ENCODE measurements at places on chromosomes 2 and 18.
A peak's percentile ranks its signal among the peaks of the same experiment; 100 is the strongest.

DNA sequence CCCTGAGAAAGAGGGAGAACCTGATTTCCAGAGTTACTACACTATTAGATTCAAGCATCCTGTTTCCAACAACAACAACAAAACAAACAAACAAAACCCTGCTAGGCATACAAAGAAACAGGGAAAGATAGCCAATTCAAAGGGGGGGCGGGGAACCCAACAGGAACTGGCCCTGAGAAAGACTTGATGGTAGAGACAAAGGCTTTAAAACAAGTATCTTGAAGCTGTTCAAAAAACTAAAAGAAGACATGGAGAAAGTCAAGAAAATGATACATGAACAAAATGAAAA, 147.1 kb downstream of the THADA start:
- DNase-seq, result no peak

DNA sequence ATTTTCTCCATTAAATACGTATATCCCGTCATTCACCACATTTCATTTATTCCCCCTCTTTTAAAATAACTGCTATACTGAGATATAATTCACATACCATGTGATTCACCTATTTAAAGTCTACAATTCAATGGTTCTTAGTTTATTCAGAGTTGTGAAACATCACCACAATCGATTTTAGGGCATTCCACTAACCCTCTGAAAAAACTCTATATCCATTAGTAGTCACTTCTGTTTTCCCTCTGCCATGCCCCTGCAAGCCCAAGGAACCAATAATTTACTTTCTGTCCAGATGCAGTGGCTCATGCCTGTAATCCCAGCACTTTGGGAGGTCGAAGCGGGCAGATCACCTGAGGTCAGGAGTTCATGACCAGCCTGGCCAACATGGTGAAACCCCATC, 95.5 kb upstream of the FZD5 start:
- DNase-seq, result no peak

GRCh38 chr18:57959278-57959677, 84.7 kb upstream of the NEDD4L start:
- peak; percentile 81 for DNase-seq

DNA sequence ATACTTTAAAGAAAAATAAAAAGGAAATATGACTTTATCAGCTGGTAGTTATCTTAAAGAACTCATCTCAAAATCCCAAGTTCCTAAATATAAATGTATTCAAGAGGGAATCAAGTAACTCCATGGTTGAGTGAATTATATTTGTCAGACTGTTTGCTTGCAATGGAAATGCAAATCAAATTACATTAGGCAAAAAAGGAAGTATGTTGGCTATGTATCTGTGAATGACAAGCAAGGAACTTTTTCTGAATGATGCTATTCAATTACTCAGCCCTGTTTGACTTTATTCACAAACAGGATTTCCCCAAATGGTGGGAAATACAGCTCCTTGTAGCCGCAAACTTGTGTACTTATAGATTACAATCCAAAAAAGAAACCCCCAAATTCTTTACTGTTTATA, 309.1 kb downstream of the ARL6IP6 start:
- no peak for DNase-seq

- DNase-seq, result no peak
Observed at GRCh38 chr2:239696559-239697207, 295.9 kb upstream of the HDAC4 start.

- DNase-seq, result no peak
Observed at GRCh38 chr18:10027461-10027860, 113.6 kb downstream of the VAPA start.

- no peak for DNase-seq
Observed at GRCh38 chr2:200725596-200725995, 86.1 kb upstream of the BZW1 start.

- DNase-seq, result no peak
Observed at GRCh38 chr2:143493339-143493738, 364.1 kb downstream of the ARHGAP15 start.

- peak; percentile 51 for DNase-seq
Observed at GRCh38 chr18:46343931-46344372, 239.8 kb downstream of the HAUS1 start.

DNA sequence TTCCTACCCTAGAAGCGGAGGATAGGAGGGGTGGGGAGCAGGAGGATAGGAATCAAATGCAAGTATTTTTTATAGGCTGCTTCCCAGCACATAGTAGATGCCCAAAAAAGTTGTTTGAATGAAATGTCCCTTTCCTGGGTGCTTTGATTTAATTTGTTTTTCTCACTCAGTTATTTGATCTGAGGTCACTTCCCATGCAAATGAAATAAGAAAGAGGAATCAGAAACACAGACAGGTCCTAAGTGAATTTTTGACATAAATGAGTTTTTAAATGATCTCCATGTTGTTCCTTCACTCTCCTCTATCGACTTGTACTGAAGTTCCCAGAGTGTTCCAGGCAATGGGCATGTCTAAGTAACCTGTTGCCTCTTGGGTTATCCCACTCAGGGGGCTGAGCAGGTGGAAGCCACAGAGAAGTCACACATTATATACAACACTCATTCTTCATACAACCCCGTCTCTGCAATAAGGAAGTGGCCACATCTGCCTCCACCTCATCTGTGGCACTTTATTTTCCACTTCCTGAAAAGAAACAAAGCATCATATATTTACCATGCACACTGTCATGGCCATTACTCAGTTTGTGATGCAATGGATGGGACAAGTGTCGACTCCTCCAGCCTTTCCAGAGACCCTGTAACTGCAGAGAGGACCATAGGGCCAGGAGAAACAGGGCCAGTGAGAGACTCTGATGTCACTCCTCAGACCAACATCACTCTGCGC, 81.9 kb upstream of the ZNF397 start:
- DNase-seq, result no peak

GRCh38 chr18:77206676-77207374, 42.8 kb upstream of the GALR1 start:
- no peak for DNase-seq

GRCh38 chr2:100619951-100620350, 57.2 kb downstream of the PDCL3 start:
- DNase-seq, result no peak

DNA sequence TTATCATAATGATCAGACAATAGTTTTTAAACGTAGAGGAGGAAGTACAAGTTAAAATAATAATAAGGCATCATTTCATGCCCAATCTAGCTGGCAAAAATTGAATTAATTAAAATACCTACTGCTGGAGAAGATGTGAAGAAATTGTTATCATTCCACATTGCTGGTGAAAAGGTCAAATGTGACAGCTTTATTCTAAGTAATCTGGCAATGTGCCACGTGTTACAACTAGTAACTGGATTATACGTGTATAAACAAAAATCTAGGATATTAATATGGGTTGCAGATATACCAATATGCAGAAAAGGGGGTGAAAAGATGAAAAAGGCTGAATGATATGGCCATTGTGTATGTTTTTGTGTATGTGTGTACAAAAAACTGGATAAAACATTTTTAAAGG, 32.4 kb downstream of the SMAD2 start:
- peak; percentile 42 for DNase-seq

DNA sequence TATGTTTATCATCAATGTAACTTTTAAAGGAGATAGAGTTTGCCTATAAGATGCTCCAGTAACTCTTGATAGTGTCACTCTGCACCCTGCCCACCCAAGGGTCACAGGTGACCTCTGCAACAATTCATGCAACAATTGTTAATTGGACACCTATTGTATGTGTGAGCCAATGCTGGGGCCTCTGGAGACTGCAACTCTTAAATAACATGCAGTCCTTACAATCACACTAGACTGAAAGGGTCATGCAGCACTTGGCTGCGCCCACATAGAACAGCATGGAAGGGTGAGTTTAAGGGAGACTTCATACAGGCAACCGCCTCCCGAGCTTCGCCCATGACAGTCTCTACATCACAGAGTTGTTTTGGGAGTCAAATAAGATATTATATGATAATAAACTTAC, 137.1 kb upstream of the TWIST2 start:
- DNase-seq, result no peak

- DNase-seq, result no peak
Observed at GRCh38 chr2:39488450-39488849, 51.4 kb upstream of the MAP4K3 start.

DNA sequence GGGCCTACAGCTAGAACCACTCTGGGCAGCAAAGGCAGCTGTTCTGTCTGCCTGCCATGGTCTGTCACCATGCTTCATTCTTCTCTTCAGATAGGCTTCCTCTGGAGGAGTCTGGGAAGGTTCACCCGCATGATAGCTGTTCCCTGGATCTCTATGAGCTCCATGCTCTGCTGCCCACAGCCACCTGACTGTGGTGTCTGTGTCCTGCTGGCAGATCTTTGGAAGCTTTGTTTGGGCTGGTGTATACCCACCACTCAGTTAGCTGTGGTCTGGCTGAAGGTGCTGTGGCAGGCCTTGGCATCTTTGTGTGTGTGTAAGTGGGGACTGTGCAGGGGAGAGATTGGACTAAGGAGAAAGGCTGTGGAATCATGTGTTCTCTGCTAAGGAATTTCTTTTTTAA, 23.4 kb downstream of the MYO1B start:
- DNase-seq, result no peak

- no peak for DNase-seq
Observed at GRCh38 chr2:65706411-65706810, 274.0 kb upstream of the SPRED2 start.

GRCh38 chr2:76444732-76445131, 734.0 kb upstream of the GCFC2 start:
- no peak for DNase-seq

- no peak for DNase-seq
Observed at GRCh38 chr18:4035521-4035920, 419.6 kb downstream of the DLGAP1 start.

- DNase-seq, result no peak
Observed at GRCh38 chr2:171081649-171082111, 79.0 kb downstream of the TLK1 start.

GRCh38 chr18:26553943-26554342, 5.6 kb upstream of the KCTD1 start:
- no peak for DNase-seq

- DNase-seq, result peak; percentile 29
Observed at GRCh38 chr2:119826370-119826961, 66.7 kb downstream of the PTPN4 start.
